ENCODE measurements at places on chromosomes 2 and 18.
A peak's percentile ranks its signal among the peaks of the same experiment; 100 is the strongest.

DNA sequence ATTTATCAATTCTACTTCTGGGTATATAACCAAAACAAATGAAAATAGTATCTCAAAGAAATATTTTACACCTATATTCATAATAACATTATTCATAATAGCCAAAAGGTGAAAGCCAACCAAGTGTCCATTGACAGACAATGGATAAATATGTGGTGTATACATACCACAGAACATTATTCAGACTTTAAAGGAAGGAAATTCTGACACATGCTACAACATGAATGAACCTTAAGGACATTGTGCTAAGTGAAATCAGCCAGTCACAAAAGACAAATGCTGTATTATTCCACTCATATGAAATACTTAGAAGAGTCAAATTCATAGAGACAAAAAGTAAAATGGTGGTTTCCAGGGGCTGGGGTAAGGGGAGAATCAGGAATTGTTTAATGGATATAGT is 370.5 kb upstream of the CHAC2 start:
- DNase-seq = no peak

DNA sequence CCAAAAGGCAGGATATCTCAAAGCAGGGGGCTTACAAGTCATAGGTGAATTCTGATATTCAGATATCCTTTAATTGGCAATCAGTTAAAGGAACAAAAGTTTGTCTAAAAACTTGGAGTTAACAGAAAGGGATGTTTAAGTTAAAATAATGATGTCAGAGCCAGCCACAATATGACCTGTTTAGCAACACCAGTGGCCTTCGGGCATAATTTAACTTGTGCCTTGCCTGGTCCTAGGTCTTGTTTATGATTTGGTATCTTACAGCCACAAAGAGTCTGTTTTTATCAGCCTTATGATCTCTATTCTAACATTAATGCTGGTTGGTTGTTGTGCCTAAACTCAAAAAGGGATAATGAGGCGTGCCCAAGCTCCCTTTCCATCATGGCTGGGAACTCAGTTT is 252.9 kb downstream of the RNF152 start:
- DNase-seq = no peak

- no peak for DNase-seq
Observed at GRCh38 chr2:231167745-231168459, 30.5 kb upstream of the ARMC9 start.

DNA sequence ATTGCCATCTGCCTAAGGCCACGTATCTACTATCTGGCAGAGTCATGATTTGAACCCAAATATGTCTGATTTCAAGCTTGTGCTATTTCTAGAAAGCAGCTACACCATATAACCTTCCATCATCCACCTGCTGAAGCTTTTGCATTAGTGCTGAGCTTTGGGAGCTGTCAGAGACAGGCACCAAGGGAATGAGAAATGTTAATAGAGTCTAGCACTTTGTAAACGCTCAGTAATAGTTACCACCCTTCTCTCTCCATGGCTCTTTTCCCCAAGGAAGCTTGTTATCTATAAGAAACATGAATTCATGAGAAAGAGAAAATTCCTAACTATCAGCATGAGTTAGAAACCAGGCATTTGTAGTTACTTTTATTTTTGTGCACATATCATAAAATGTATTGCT is 151.5 kb downstream of the CPS1 start:
- no peak for DNase-seq

- no peak for DNase-seq
Observed at GRCh38 chr2:237549643-237550415, 16.5 kb upstream of the PRLH start.

DNA sequence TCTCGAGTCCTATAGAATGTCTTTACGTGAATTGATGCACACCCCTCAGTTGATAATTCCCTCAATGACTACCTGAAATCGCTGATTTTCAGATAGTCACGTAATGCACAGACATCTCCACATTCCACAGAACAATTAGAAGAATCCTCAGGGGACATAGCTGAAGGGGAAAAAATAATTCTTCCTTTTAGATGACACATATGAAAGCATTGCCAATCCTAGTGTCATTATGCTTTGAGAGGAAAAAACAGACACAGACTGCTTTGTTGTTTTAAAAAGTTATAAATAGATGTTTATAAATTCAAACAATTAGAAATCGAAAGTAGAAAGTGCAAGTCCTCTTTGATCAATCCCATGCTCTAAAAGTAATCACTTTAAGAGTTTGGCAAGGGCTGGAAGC is 100.6 kb upstream of the FN1 start:
- DNase-seq = no peak

DNA sequence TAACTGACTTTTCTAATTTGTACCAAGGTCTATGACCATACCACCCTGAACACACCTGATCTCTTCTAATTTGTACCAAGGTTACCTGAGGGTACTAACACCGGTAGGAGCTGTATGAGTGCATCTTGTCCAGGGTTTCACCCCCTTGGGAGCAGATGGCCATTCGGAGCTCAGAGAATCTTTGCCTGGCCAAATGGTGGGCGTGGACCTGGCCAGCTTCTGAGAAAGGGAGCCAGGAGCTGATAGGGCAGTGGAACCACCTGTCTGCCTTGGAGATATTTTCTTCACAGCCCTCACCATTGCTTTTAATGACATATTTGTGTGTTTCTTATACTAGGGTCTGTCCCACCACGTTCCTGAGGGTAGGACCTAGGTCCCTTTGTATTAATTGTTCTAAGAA is 188.9 kb downstream of the LDLRAD4 start:
- DNase-seq = peak; percentile 20

DNA sequence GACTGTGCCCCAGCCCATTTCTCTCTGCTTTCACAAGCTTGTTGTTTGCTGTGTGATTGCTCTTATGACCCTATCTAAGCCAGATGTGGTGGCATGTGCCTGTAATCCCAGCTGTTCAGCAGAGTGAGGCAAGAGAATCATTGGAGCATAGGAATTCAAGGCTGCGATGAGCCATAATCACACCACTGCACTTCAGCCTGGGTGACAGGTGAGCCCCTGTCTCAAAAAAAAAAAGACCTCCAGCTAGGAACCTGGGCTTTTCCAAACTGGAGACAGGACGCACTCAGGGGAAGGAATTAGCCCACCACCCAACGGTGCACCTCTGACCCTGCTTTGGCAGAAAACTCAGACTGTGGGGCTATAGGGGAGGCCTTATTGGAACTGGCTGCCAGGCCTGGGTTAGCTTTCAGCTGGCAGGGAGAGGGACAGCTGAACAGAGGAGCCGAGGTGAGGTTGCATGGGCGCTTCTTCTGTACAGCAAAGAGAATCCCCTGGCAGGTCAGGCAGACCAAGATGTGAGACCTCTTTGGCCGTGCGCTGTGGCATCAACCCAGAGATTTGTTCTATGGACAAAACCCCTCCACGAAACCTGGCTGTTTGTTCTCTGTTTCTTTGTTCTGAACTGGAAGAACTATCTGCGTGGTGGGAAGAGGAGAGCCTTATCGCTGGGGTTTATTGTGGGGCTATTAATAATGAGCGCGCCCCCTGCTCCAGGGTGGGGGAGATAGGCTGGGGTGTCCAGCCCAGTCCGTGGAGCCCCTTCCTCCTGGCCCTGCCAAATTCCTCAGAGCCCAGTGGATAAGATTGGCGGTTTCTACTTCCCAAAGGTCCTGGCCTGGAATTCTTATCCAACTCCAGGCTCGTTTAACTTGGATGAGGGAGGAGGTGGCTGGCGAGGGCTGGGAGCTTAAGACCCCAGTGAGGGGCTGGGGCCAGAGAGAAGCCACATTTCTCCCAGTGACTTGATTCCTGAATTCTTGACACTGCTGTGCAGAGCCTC is 38.8 kb upstream of the SMAD7 start:
- DNase-seq = no peak

GRCh38 chr2:124258140-124258880 is 233.2 kb downstream of the CNTNAP5 start:
- no peak for DNase-seq

- no peak for DNase-seq
Observed at GRCh38 chr2:172448544-172449267, 21.3 kb downstream of the ITGA6 start.

DNA sequence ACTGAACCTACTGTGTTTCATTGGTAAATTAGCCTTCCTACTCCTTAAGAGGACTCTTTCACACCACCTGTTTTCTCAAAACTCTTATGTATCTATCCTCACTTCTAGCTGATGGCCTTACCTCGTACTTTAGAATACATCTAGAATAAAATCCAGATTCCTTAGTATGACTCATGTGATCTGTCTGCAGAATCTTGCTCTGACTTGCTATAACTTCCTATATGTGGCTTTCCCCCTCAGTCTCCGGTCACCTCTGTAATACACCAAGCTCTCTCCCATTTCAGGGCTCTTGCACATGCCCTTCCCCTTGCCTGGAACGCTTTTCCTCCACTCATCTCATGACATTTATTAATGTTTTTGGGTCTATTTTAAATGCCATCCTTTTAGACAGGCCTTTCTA is 95.6 kb upstream of the LHCGR start:
- no peak for DNase-seq

GRCh38 chr2:8740136-8740535 is 58.3 kb downstream of the ID2 start:
- no peak for DNase-seq

- DNase-seq = no peak
Observed at GRCh38 chr2:49005261-49005660, 149.1 kb downstream of the FSHR start.

DNA sequence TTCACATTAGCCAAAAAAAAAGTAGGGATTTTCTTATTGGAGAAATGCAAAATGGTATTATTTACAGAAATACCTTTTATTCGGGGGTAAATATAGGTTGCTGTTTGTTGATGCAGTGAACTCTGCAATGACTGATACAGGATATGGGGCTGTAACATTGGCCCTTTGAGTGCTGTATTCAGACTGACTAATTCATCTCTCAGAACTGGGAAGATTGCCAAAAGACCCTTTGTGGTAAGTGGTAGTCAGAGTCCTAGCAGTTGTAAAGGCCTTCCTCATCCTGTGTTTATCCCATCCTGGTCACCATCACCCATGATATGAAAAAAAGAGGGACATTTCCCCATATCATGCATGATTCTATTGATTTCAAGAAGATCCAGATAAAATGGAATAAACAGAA is 14.0 kb upstream of the DCC start:
- DNase-seq = no peak

DNA sequence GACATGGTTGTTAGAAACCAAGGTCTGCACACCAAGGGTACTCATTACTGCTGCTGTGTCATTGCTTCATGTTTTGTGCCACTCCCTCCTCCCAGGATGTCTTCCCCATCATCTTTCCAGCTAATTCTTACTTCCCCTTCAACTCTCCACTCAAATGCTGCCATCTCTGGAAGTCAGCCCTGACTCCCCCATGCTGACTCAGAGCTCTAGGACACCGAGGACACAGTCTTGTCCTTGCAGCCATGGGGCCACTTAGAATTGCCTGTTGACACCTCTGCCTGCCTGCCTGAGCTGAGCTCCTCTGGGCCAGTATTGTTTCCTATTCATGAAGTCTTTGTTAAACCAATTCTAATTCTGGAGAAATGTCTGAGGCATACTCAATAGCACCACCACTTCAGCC is 100.2 kb downstream of the GYPC start:
- DNase-seq = no peak
